CD4-positive, alpha-beta T cell (primary cell): ENCODE measurements at places on chromosomes 2 and 18. TPM values are rescaled to one million over a fixed set of nuclear protein-coding genes. Genes with fewer than 3 reads are reported as not detected.

GRCh38 chr18:63407734-63408133, 14.5 kb downstream of the VPS4B start:
- no peak for DNase-seq

- DNase-seq, result no peak
These were observed 77.5 kb upstream of the TTC21B start for GRCh38 chr2:166031054-166031453.

DNA sequence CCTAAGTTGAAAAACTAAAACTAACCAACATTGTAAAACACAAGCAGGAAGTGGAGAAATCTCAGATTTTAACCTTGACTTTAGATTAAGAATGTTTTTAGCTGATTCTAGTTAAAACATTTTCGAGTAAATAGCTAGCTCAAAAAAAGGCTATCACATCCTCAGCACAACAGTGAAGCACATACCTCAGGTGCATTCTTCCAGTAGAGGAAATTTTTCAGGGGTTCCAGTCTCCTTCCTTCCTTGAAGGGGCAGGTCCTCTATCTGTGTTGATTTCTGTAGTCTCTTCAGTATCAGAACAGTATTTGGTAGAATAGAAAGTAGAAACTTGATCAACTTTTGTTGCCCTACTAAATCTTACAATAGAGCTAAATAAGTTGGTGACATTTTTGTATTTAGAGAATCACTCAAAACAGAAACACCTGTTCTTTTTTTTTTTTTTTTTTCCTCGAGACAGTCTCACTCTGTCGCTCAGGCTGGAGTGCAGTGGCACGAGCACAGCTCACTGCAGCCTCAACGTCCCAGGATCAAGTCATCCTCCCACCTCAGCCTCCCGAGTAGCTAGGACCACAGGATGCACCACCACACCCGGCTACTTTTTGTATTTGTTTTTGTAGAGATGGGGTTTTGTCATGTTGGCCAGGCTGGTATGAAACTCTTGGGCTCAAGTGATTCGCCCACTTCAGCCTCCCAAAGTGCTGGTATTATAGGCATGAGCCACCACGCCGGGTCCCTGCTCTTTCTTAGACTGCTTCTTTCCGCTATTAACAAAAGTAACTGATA, 6.9 kb upstream of the GPR155 start:
- peak; percentile 40 for DNase-seq

DNA sequence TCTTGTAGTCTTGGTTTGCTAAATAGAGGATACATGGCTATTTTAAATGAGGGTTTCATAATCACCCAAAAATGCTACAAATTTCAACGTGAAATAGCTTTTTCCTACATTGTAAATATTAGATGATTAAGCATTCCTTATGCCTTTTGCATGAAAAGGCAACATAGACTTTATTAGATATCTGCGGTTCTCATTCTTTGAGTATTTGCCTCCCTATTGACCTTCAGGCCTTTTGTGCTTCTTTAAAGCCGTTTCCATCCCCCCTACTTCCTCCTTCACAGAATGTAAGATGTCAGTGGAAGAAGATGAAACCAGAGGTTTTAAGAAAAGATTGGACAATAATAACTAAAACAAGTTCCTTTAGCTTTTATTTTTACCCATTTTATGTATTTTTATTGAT, 144.1 kb downstream of the UBE2E3 start:
- peak; percentile 56 for DNase-seq

- no peak for DNase-seq
These were observed 989.5 kb upstream of the CNTNAP5 start for GRCh38 chr2:123035541-123035940.

GRCh38 chr2:143355870-143356269, 226.7 kb downstream of the ARHGAP15 start:
- no peak for DNase-seq

DNA sequence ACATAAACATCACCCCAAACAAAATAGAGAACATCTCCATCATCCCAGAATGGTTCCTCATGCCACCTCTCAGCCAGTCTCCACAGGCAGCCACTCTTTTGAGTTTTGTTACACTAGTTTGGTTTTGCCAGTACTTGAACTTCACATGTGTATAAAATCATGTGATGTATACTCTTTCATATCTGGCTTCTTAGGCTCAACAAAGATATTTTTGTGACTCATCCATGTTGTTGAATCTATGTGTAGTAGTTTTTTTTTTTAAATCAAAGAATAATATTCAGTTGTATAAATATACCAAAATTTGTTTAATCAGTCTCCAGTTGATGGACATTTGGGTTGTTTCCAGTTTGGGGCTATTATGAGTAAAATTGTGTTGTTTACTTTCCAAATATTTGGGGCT, 75.9 kb downstream of the PMS1 start:
- DNase-seq, result no peak

DNA sequence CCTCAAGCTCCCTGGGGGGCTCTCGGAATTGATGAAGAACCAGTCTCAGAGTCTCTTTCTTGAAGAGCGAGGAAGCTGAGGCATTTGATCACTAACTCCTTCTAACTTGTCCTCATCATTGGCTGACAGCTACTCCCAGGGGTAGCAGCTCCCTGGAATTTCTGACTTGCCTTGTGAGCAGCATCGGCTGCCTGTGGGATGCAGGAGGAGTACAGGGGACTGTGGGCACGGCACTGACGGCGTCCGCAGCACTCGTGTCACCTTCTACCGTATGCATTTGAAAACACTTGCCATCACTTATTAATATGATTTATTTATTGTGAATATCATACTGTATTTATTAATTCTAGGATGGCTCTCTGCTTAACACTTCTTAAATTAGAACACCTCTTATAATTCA, 175.0 kb downstream of the MIB1 start:
- DNase-seq, result no peak

DNA sequence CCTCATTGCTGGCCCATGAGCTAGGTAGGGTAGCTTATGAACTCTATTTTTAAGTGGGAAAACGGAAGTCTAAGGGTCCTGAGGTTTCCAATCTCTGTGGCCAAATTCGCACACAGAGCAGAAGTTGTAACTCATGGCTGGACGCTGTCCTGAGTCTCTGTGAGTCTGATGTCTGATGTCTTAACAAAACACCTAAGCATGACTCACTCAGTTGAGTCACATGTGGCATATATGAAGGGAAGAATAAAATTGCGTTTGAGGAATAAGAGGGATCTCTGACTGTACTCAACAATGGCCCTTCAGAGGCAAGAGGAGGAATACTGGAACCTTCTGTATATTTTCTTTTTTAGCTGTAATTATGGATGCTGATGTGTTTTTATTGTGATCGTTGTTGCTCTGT, 569.7 kb downstream of the RIT2 start:
- no peak for DNase-seq

- no peak for DNase-seq
These were observed 33.2 kb upstream of the MYO3B start for GRCh38 chr2:170144761-170145160.

DNA sequence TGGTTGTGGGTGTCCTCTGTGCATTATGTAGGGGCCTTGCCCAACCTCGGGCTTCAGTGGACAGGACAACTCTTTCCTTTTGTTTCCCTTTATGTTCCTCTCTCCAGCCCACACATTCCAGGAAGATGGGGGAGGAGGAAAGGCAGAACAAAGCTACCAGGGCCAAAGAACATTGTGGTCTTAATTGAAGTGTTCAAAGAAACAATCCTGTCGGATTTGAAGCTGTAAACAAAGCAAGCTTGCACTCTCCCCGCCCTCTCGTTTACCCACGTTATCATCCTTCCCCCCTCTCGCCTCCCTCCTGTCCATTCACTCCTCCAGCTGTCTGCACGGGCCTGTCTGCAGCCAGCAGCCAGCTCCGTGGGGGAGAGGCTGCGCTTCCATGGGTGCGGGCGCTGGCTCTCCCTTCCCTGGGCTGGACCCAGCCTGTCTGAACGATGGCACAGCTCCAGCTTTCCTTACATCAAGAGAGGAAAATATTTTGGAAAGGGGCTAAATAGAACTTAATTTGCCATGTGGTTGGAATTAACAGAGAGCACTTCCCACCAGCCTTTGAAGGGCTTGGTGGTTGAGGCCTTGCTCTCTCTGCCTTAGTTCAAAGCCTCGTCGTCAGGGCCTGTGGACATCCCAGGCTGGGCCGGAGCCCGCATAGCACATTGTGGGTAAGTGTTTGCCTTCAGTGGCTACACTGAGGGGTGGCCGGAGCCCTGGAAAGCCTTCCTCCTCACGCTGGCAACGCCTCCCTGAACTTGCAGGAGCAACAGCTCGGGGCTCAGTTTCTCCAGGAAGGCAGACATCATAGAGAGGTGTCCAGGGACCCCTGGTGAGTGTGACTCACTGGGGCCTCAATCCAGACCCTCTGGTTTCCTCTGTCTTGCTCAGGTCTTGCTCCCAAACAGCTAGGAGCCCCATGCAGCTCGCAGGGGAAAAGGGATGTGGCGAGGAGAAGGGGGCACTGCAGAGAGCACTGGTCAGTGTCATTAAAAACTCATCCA, 60.6 kb upstream of the HS6ST1 start:
- no peak for DNase-seq

DNA sequence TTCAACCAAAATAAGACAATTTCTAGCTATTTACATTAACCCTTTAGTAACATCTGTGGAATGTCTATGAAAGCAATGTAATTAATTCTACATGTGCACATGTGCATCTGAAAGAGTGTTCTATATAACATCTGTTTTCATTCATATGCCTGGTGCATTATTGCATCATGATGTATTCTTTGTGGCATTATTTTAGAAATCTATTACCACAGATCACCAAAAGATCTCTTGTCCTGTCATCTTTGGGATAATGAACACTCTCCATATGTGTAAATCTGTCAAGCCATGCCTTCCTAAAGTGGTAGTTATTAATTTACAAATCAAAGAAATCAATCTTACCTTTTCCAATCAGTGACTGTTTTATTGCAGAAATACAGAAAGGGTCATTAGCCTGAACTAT, 86.9 kb downstream of the TRIB2 start:
- no peak for DNase-seq

GRCh38 chr2:137056704-137057103, 291.4 kb downstream of the THSD7B start:
- no peak for DNase-seq

DNA sequence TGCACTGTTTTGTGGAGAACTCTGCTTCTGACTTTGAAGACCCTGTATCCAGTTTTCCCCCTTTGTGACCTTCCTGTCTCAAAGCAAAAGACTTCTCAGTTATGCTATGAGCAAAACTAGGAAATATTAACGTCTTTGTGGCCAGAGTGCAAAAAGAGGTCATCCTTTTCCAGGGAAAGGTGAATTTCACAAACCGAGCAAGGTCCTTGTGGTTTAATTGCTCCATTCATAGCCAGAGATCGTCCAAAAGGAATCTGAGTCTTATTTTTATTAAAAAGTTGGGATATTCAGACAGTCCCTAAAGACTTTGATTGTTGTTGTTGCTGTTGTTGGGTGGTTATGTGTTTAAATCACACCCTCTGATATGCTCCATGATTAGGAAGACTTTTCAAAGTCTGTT, 77.4 kb downstream of the NAB1 start:
- no peak for DNase-seq

- DNase-seq, result peak; percentile 54
These were observed 95.5 kb upstream of the SNTG2 start for GRCh38 chr2:855177-855576.

PLGLB2 gene
- 1.6 TPM for total RNA-seq

TUBA4B gene
- not detected for total RNA-seq

UGT1A7 gene
- total RNA-seq, result not detected

LAMA1 gene
- not detected for total RNA-seq
